ENCODE measurements at places on chromosomes 4 and X. TPM values are rescaled to one million over a fixed set of nuclear protein-coding genes. Genes with fewer than 3 reads are reported as not detected.

The MAOB gene
- not detected for total RNA-seq

The IL2 gene
- total RNA-seq = not detected

The UNC5C gene
- 0.11 TPM for total RNA-seq

The OPHN1 gene
- total RNA-seq = 4.5 TPM

The CT83 gene
- total RNA-seq = not detected

GRCh38 chr4:152850377-152850776 lies 70.6 kb downstream of the ARFIP1 start:
- peak; percentile 15 for DNase-seq

GRCh38 chr4:72489267-72489666 lies 79.8 kb downstream of the ADAMTS3 start:
- DNase-seq = no peak

- DNase-seq = no peak
Observed at GRCh38 chrX:39309018-39309635, 507.9 kb downstream of the MID1IP1 start.

GRCh38 chr4:95411371-95412088 lies 137.2 kb downstream of the UNC5C start:
- DNase-seq = no peak

DNA sequence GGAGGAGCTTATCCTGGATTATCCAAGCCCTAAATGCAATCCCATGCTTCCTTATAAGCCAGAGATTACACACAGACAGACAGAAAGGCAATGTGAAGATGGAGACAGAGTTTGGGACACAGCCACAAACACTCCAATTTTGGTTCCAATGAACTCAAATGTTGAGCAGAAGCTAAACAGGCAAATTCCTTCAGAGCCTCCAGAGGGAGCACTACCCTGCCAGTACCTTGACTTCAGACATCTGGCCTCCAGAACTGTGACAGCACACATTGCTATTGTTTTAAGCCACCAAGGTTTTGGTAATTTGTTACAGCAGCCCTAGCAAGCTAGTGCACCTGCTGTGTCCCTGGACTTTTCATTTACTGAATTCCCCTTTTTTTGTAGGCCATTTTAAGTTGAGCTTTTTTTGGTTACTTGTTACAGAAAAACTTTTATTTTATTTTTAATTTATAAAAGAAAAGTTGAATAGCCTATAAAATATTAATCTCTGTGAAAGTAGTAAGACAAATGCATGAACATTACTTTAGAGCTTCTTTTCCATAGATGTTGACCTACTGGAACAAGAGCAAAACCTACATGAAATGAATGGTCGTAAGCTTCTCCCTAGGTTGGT lies 33.4 kb upstream of the SRD5A3 start:
- DNase-seq = peak; percentile 55

DNA sequence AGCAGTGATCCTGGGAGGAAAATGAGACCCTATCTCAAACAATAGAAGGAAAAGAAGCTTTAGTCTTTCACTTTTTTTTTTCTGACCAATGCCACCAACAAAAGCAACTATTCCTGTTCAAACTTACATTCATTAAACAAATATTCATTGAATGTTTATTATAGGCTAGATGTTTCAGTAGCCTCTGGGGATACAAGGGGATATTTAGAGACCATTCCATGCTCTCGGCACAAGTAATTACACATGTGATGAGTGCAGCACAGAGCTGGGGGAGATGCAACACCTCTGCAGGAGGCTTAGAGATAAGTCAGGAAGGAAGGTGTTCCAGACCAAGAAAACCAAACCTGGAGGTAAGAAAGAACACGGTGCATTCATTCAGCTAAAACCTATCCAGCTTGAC lies 68.3 kb downstream of the PALLD start:
- DNase-seq = no peak

Data from LHCN-M2 (cell line).